ENCODE measurements at places on chromosomes 2 and 18.

- DNase-seq, result no peak
Observed at GRCh38 chr18:159933-160332, 1.6 kb downstream of the USP14 start.

- no peak for DNase-seq
Observed at GRCh38 chr2:134550566-134551164, 168.1 kb downstream of the TMEM163 start.

GRCh38 chr2:58035352-58035751 lies 11.3 kb upstream of the VRK2 start:
- no peak for DNase-seq

DNA sequence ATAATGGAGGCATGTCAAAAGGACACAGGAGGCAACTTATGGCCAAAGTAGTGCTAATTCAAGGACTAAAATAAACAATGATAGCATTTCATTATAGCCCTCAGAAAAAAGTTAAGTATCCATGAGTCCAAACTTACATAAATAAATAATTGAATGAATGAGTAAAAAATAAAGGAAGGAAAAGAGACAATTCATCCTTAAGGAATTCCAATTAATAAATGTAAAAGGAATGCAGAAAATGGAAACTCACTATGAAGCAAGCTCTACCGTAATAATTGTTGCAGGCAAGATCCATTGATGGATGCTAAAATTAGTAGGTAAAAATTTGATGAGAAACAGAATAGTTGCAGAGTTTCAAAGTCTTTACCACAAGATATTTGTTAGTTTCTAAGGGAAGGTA lies 88.2 kb upstream of the RAPGEF4 start:
- DNase-seq, result no peak

GRCh38 chr2:27041752-27042151 lies 9.0 kb downstream of the TMEM214 start:
- DNase-seq, result no peak

- DNase-seq, result no peak
Observed at GRCh38 chr2:231425811-231426703, 30.5 kb downstream of the B3GNT7 start.

DNA sequence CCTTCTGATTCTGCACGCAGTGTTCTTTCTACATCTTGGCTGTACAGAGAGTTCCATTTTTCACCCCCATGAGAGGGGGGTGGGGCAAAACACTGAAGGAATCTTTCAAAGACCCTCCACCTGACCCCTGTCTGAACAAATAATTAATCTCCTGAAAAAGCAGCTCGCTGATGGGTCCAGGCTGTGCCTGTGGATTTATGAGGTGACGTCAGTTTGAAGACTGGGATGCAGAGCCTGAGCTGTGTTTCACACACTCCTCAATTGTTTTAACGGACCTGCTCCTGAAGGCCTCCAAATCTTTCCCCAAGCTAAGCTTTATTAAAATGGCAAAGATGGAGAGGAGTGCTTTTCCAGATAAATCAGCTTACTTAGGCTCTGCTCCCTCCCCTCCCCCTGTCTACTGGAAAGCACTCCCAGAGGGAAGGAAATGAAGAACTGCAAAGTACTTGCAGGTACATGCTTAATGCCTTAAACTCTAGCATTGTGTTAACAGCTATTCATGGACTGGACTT lies 390.2 kb upstream of the TNP1 start:
- no peak for DNase-seq

GRCh38 chr2:29742656-29743055 lies 178.7 kb downstream of the ALK start:
- no peak for DNase-seq

DNA sequence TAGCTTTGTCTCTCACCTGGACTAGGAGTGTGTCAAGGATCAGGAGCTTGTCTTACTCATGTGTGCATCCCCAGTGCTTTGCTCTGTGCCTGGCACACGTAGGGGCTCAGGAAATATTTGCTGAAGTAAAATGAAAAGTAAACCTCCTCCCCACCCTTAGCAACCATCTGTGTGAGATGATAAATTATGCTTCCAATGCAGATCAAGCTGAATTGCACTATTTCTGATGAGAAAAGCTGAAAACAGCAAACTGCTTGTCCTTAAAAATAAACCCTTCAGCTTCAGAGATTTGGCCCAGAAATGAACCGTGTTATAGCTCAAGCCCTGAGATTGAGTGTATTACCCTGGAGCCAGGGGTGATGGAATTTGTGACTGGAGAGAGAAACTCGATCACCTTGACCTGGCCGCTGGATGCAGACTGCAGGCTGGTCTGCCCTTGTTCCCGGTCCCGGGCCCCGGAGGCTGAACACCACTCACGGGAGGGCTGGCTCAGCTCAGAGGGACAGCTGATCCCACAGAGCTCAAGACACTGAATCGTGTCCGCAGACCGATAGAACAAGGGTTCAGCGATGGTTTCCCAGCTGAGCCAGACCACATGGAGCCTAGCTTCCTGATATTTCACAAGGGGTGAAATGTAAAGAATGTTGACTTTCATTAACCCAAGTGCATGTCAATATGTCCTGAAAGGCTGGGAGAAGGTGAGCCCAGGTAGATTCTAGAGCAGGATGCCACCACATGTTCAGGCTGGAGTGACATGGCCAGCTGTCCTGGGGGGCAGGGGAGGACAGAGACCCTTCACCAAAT lies 50.5 kb downstream of the DDX1 start:
- no peak for DNase-seq

DNA sequence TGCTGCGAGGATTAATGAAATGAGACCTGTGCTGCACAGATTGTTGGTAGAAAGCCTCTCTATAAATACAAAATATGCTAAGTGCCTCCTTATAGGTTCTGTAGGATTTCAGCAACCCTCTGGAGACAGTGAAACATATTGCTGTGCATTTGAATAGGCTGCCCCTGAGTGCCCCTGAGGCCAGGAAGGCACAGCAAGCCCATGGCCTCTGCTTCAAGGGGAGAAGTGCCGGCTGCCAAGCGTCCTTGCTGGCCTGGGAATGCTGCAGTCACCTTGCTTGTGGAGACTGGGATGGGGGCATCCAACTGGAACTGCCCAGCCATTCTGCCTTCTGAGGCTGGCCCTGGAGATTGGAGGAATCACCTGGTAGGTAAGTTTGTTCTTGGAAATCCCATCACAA lies 397.2 kb upstream of the SMIM21 start:
- DNase-seq, result no peak
